Activated CD4-positive, alpha-beta T cell treated with anti-CD3 and anti-CD28 coated beads for 1 hour (primary cell): ENCODE measurements at places on chromosomes 13 and 19.

DNA sequence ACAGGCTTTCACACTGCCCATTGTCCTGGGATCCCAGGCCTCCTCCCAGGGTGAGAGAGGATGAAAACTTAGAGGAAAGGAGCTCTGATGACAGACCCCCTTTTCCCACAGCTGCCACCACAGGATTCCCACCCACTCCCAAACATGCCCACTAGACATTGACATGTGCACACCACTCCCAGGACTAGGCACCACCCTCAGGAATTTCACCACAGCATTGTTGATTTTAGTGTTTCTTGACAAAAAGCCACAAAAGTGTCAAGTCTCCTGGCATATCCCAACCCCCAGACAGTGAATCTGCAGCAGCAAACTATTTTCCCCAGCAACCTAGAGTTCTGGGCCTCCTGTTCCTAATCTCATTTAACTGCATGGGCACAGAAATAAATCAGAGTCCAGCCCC, 10.1 kb downstream of the ZNF714 start:
- no peak for DNase-seq

DNA sequence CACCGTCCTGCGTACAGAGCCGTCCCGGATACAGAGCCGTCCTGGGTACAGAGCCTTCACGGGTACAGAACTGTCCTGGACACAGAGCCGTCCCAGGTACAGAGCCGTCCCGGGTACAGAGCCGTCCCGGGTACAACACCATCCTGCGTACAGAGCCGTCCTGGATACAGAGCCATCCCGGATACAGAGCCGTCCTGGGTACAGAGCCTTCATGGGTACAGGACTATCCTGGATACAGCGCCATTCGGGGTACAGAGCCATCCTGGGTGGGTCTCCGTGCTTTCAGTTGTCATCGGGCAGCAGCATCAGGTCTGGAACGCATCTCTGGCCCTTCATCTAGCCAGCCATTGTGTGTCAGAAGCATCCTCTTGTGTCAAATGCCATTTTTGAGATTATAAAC, 222.3 kb upstream of the SOX1 start:
- DNase-seq: no peak

DNA sequence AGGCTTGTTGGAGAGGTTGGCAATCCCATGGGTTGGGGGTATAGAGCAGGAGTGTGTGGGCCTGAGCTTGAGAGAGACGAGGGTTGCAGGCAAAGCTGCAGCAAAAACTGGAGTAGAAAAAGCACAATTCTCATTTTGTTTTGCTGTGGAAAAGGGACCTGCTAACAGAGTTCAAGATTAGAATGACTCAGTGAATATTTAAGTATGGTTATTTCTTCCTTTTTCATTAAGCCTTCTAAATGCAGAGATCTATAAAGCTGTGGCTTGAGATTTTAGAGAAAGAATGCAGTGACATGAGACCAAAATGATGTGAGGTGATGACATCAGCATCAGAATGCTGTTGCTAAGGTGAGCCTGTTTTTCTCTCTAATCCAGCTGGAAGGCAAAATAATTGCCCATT, 10.8 kb upstream of the MBNL2 start:
- DNase-seq: no peak

GRCh38 chr13:26971990-26972887, 199.4 kb downstream of the USP12 start:
- DNase-seq: no peak

DNA sequence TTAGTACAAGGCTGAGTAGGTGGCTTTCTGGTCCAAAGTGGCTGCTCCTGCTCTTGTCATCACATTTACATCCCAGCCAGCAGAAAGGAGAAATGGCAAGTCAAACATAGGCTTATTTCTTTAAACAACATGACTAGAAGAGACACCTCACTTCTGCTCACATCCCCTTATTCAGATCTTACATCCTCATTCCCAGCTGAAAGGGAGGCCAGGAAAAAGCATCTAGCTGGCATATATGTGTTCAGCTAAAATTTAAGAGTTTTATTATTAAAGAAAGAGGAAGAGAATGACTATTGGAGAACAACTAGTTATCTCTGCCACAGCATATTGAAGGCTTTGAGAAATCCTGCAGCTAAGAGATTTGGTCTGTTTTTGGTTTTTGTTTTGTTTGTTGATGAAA, 34.1 kb downstream of the RGCC start:
- no peak for DNase-seq

- no peak for DNase-seq
These were observed 893 bp upstream of the PLIN3 start for GRCh38 chr19:4868286-4868834.

DNA sequence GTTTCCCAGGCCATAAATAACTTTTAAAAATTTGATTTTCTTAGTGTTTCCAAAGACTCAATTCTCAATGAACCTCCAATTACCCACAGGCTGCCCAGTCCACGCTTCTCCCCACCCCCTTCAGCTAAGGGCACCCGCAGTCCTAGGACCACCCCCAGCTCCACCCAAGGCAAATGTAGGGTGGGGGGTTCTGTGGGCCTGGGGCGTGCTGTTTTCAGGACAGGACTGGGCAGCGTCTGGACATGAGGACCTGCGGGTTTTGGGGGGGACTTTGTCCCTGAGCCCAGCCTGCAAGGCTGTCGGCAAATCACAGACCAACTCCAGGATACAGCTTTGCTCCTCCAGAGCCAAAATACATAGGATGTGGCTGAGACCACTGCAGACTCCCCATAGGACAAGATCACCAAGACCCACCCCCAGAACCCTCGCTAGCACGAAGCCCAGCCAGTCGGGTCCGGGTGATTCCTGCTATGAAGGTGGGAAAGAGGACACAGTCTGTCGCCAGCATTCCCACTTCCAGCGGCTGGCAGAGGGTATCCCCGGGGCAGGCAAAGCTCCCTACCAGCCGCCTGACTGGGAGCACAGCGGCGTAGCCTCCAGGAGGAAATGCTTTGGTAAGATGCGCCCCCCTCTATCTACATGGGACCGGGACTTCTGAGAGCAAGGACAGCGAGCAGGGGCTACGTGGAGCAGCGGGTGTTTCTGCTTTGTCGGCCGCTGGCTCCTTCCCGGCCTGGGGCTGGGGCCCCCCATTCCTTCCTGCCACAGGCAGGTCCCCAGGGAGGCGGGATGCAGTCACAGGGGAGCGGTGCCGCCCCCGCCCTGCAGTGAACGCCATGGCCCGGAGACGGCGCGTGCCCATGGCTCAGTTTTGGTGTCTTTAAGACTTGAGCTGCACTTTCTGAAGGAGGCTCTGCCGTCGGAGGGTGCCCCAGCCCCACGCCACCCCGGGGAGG, 1.6 kb upstream of the TIMM13 start:
- DNase-seq: no peak

DNA sequence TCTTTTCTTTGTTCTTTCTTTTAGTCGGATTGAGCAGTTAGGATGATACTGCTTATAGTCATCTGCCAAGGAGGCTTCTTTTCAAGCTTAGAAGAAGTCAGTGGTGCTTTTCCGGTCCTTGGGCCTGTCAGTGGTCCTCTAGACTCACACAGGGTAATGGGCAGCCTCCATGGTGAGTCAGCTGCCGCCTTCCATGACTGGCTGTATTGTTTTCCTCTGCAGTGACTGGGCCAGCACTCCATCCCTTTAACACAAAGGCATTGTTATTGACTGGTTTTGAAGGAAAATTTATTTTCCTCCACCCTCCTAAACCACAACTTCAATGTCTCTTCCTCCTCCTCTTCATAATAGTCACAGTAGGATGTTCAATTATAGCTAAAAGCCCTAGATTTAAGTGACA, 47.1 kb upstream of the CNMD start:
- DNase-seq: no peak

- DNase-seq: no peak
These were observed 253.6 kb downstream of the ATP8A2 start for GRCh38 chr13:25625414-25625813.

DNA sequence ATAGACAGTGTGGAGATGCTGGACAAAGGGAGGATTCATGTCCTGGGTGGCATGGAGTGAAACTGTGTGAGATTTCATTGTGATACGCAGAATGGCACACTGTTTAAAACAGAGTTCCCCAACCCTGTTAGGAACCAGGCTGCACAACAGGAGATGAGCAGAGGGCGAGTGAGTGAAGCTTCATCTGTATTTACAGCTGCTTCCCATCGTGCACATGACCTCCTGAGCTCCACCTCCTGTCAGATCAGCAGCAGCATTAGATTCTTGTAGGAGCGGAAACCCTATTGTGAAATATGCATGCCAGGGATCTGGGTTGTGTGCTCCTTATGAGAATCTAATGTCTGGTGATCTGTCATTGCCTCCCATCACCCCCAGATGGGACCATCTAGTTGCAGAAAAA, 72.5 kb downstream of the RAP2A start:
- no peak for DNase-seq

DNA sequence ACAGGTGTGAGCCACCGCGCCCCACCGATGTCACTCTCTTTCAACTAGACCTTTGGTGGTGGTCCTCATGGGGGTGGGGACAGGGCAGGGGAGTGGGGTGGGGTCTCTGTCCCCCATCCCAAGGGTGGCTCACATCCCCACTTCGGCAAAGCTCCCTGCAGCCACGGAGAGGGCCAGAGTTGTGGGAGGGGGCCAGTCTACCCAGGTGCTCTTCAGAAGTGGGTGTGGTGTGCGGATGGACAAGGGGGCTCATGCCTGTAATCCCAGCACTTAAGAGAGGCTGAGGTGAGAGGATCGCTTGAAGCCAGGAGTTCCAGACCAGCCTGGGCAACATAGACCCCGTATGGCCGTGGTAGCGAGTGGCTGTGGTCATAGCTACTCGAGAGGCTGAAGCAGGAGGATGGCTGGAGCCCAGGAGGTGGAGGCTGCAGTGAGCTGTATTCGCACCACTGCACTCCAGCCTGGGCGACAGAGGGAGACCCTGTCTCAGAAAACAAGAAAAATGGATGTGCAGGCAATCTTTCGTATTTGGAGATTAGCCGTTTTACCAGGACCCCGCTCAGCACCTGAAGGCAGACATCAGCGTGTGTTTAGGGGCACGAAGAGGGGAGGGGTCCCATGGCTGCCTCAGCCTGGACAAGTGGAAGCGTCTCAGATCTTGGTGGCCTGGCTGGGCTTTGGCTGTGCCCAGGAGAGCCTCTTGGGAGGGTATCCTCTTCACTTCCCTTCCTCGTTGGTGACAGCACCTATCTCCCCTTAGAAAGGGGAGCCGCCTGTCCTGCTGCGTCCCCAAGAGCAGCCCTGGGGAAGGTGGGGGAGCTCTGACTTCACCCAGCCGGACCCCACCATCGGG, 846 bp downstream of the TGFBR3L start:
- DNase-seq: no peak

GRCh38 chr13:113267642-113268405, 29.2 kb upstream of the LAMP1 start:
- DNase-seq: no peak

GRCh38 chr19:19343762-19344161, 23.1 kb downstream of the MAU2 start:
- no peak for DNase-seq

- no peak for DNase-seq
These were observed 17.9 kb upstream of the ZNF175 start for GRCh38 chr19:51552996-51553725.

DNA sequence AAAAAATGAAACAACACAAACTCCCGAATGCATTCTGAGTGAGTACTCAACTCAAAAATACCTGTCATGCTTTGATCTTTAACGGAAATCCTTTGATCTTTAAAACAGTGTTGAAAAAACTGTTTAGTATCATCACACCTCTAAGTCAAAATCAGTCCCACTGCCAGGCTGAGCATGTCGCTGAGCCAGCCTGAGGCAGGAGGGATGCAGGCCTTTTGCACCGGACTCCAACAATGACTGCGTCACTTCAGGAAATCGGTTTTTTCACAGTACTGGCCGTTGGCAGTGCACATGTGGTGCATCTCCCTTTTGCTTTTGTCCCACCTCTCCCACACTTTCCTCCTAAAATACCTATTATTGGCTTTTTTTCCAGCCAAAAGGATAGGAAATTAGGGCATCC, 78.2 kb downstream of the SHISA2 start:
- DNase-seq: no peak

DNA sequence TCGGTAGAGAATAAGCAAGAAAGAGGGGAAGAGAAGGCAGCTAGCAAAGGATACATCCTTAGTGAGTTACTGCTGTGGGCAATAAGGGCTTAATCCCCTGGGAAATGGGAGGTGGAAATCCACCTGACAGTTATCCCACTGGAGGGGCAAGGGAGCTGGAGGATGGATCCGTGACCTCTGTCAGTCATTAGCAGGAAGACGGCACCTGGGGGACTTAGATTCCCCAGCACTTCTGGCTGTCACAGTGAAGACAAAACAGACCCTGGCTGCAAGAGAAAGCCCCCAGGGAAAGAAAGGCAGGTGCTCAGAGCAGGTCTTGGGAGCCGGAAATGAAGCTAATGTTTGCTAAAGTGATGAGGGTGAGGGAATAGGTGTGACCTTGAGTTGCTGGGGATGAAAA, 70.4 kb upstream of the MRI1 start:
- no peak for DNase-seq

DNA sequence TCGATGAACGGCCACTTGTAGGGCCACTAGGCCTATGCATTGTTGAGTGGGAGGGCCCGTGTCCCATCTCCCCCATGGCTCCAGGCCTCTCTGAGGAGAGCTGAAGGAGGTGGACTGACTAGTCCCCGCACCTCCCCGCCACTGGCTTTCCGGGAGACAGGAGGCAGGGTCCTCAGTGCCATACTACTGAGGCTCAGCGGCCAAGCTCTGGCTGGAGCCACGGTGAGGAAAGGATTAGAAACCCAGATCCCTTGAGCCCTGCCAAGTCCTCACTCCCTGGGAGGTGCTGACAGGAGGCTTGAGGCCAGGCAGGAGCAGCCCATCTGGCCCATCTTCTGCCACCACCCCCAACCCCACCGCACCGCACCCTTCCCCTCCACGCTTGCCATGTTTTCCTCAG, 29.0 kb downstream of the CCDC8 start:
- DNase-seq: no peak
